ENCODE measurements at places on chromosomes 7 and 10.
A peak's percentile ranks its signal among the peaks of the same experiment; 100 is the strongest.

DNA sequence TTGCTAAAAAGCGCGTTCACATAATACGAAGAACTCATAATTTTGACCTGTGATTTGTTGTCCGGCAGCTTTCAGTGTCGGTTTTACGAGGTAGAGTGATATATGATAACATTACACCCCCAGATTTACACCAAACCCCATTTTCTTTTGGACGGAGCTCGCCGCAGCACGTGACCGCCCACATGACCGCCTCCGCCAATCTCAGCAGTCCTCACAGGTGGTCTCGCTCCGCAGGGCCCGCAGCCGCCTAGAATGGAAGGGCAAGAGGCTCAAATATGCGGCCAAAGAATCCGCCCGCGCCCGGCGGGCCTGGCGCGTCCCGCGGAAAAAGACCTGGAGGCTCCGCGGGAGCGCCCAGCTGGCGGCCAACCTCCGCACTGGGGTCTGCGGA, at the start of gene HOXA7:
Gene HOXA7, minus strand, starts transcription at position 168 of the 391 bp plus-strand sequence. Its CDS starts 130 bp downstream, at position 38.
- DNase-seq = no peak

DNA sequence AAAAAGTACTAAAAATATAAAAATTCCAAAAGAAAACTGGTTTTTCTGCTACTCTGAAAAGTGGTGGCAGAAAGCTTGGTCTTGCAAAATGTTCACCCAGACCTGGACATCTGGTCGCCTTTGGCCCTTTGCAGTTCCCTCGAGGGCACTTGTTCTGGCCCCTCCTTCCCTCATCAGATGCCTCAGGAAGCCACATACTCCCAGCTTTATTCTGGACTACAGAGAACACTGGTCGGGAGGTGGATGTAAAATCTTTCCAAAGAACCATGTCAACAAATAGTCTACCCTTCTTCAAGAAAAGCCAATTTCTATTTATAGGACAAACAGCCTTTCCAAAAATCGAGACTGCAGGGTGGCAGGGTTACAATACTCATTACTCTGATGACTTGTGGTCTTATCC, 726.1 kb downstream of the TNS3 start:
- DNase-seq = no peak

DNA sequence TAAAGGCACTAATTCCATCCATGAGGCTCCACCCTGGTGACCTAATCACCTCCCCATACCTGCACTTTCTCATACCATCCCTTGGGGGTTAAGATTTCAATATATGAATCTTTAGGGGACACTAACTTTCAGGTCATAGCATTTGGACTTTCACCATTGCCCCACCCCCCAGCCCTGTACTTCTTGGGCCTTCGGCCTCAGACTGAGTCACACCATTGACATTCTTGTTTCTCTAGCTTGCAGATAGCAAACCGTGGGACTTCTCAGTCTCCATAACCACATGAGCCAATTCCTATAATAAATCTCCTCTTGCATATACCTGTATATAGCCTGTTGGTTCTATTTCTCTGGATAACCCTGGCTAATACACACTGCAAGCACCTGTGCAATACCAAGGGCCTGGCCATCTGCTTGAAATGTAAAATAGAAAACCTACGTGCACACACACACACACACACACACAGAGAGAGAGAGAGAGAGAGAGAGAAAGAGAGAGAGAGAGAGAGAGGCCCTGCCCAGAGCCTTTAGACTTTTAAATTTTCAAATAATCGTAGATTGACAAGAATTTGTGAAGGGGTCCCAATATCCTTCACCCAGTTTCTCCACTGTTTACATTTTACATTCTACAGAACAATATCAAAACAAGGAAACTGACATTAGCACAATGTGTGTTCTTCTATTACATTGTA, 25.3 kb downstream of the ANXA8 start:
- DNase-seq = no peak

DNA sequence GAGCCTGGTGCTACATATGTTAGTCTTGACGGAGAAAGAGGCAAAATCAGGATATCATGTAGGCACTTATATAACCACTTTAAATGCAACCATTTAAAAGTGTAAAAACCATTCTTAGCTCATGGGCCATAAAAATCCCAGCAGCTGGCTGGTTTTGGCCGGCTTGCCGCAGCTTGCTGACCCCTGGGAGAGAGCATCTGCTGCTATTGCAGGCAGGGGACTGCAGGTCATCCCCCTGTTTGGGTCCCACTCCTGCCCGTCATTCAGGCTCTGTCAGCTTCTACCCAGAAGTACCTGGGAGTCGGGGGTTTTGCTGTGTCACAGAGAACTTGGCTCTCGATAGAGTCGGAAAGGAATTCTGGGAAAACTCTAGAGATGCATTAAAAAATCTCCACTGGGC, 187.4 kb downstream of the CUX1 start:
- no peak for DNase-seq

DNA sequence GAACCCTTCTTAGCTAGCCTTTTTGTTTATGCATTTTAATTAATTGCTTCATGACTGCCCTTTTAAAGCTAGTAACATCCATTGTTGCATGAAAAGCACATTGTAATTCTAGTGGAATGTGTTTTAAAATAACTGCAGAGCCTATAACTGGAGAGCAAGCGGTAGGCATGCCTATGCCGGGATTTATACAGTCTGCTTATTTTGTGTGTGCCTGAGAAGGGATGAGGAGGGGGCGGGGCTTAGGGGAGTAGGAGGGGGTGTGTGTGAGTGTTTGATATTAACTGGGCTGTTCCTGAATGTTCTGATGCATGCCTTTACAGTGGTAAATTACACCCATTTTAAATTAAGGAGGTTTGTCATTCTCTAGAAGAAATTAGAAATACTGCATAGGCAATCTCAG, 208.1 kb downstream of the TCF7L2 start:
- no peak for DNase-seq

DNA sequence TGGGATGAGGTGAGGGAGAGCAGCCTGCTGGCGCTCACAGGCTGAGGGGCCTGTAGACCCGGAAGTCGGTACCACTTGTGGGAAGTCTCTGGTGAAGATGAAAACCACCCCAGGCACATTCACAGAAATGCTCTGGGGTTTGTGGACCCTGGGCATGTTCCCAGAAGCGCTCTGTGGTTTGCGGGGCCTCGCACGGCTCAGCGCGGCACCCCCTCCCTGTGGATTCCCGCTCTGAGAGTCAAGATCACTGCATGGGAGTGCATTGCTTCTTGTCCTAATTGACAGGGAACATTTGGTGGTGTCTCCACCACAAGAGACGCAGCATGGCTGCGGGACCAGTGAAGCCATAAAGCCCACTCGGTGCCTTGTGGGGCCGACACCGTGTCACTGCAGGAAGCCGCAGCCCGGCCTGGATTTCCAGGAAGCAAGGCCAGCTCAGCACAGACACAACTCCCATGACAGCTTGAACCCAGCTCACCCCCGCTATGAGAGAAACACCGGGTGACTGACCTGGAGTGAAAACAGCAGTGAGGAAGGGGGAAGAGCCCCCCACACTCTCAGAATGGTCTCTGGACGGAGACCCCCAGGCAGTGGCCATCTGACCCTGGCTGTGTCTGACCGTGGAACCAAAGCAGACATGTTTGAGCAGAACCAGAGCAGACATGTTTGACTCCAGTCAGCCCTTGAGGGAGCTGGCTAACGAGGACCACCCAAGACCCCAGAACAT, 157.2 kb downstream of the PTPRN2 start:
- DNase-seq = peak; percentile 30

DNA sequence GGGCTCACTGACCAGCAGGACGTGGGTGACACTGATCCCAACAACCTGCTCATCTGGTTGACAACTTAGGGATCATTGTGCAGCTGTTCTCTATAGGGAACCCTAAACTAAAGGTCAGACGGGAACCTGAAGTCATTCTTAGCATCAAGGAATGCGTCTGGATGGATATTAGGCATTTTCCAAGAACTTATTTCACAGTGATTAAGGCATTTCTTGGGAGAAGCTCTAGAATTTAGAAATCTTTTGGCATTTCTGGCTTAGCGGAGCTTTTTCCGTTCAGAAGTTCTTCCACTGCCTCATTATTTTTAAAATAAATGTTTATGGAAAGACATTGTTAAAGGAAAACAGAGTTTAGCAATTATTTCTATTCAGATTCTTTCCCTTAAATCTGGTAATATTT, 303.3 kb upstream of the IGFBP3 start:
- DNase-seq = no peak

GRCh38 chr7:149859369-149859768, 14.4 kb upstream of the ATP6V0E2 start:
- DNase-seq = no peak

DNA sequence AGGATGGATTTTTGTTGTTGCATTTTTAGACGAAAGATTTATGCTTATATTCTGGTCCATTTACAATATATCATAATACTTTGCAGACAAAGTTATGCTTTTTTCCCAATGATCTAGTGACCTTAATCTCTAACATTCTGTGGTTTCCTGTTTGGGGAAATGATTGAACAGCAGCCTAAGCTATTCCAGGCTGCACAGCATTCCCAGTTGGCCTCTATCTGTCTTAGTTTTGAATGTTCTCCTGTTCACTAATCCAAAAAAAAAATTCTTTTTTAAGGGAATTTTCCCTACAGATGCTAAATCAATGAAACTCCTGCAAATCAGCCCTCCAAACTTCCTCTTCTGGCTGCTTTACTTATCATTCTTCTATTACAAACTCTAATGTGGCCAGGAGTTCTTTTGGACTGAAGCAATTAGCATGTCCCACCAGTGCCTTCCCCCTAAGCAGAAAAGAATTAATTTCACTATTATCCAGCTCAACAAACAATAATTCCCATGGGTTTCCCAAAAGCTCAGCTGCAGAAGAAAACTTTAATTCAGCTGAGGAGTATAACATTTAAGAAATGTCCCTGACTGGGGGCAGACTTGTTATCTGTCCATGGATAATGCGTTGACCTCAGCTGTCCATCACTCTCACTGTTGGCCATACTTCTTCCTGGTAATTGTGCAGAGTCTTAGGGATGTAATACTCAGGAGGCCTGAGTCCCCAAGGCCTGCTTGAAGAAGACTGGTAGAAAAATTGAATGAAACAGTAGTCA, 81.9 kb upstream of the TRIL start:
- DNase-seq = peak; percentile 50

GRCh38 chr10:117217196-117217761, 20.0 kb downstream of the KCNK18 start:
- DNase-seq = peak; percentile 47

- DNase-seq = no peak
Measured at GRCh38 chr10:31580646-31581045, 261.6 kb downstream of the ZEB1 start.

DNA sequence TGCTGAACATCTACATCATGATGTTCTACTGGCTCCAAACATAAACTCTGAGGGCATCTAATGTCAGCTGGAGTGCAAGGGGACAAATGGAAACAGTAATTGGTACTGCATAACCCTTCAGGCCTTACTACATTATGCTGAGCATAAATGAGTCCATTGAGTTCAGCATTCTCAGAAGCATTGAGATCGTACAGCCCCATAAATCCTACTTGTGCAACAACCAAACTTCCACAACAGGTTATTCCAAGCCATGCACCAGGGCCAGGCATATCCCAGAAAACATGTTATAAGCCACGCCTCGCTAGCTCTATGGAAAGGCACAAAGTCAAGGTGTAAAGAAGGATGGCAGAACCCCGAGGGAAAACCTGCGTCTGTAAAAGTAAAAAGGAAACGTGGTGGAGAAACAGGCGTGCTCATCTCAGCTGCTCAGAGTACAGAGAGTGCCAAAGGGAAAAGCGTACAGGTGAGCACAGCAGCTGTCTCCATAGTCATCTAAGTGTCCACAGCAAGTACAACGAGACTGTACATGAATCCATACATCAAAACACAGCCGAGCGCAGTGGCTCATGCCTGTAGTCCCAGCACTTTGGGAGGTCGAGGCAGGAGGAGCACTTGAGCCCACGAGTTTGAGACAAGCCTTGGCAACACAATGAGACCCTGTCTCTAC, 124.6 kb downstream of the PARD3 start:
- no peak for DNase-seq

- DNase-seq = no peak
Measured at GRCh38 chr7:149456506-149457421, 4.1 kb downstream of the ZNF777 start.

GRCh38 chr7:14899030-14899429, 3.5 kb downstream of the DGKB start:
- DNase-seq = no peak

DNA sequence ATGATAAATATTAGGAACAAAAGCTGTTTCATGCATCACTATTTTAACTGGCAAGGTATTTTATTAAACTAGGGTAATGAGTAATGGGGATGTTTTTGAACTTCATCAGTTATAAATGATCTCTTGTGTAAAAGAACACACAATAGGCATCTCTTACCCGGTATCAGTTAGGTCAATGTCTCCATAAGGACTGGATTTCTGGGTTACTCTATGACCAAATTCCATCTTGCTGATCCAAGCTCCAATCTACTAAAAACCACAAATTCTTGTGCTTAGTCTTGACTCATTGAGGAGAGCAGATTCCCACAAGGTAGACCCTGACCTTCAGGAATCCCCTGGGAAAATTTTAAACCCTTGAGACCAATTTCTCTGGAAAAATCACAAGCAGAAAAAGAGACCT, 1167.7 kb downstream of the XPNPEP1 start:
- DNase-seq = no peak

DNA sequence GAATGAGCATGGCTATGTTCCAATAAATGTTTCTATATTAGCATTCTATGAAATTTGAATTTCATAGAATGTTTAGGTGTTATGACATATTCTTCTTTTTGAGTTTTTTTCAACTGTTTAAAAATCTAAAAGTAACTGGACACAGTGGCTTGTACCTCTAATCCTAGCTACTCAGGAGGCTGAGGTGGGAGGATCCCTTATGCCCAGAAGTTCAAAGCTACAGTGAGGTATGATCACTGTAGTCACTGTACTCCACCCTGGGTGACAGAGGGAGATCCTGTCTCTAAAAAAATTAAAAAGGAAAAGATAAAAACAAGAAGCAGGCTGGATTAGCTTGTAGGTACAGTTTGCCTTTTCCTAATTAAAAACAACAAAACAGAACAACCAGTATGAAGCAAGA, 95.1 kb downstream of the NRBF2 start:
- no peak for DNase-seq

GRCh38 chr10:77049896-77050295, 587.7 kb downstream of the KCNMA1 start:
- no peak for DNase-seq

GRCh38 chr7:105278973-105279687, 109.6 kb downstream of the SRPK2 start:
- DNase-seq = no peak

GRCh38 chr10:34918776-34919315, 103.8 kb upstream of the PARD3 start:
- peak; percentile 86 for DNase-seq

- DNase-seq = no peak
Measured at GRCh38 chr10:83425306-83425705, 714.0 kb upstream of the GHITM start.

GRCh38 chr7:23713285-23714149, 3.5 kb downstream of the STK31 start:
- peak; percentile 24 for DNase-seq

DNA sequence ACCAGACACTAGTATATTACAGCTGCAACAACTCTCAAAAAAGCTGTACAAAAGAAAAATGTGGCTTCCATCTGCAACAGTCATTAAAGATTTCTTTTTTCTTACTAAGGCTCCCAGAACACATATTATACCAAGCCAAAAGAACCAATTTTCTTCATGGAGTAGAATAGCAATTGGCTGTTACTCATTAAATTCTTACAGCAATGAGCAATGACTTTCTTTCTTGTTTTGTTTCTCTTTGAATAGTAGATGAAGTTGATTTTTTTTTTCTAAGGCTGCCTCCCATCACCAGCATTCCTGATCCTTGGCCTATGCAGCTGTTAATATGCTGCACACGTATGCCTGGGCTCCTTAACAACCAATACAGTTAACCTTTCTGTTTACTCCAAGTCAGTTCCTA, 36.6 kb upstream of the SPOCK2 start:
- peak; percentile 48 for DNase-seq

GRCh38 chr10:43822631-43823580, 174.2 kb upstream of the ZNF32 start:
- DNase-seq = peak; percentile 58

GRCh38 chr10:80274396-80275134, 14.9 kb downstream of the MAT1A start:
- DNase-seq = no peak

Data from eye (tissue), 1 donor.